ENCODE measurements at places on chromosomes 6 and 20.

GRCh38 chr6:80209430-80209829 is 103.0 kb downstream of the BCKDHB start:
- no peak for DNase-seq

DNA sequence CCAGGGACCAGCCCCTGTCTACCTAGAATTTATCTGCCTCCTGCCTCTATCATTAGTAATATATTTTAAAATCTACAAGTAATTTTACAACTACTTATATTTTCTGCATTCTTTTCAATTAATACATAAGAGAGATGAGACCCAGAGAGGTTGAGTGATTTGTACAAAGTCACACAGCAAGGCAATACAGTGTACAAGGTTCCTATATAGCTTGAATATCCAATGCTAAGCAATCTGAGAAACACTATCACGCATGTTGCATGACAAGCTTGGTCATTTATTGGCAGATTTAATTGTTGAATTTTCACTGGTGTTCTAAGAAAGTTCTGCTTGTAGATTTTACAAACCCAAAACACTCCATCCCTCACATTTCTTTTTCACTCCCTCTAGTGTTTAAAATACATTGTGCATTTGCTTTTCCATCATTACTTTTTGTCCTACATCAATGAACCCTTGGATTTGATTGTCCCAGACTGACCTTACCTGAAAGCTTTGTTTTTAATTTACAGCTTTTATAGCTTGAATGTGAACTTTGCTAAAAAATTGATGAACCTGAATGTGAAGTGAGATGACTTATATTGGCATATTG is 520.9 kb upstream of the CITED2 start:
- DNase-seq = no peak

DNA sequence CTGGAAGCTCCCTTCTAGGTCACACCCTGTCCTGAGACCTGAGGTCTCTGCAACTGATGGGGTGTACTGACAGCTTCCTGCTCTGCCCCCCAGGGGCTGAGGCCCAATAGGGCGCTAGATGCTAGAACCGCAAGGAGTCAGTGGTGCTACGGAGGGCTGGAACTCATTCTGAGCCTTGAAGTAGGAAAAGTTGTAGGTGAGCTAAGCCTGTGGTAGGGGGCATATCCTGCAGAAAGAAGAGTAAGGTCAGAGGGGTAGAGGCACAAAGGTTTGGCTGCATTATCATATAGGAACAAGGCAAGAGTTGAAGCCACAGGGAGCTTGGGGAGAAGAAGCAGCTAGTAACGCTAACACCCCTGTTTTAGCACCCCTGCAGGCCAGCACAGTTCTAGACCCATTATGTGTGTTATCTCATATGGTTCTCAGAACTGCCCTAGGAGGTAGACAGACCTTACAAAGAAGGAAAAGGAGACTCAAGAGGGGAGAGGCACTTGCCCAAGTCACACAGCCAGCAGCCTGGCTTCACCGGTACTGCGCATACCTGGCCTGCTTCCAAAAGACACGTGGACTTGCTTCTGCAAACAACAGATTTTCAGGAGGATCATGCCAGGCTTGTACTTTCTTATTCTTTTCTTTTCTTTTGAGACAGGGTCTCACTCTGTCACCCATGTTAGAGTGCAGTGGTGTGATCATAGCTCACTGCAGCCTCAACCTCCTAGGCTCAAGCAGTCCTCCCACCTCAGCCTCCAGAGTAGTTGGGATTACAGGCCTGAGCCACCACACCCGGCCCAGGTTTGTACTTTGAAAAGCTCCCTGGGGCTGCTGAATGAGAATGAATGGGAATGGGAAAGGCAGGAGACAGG is 156.1 kb downstream of the MRPL14 start:
- no peak for DNase-seq

GRCh38 chr6:19320111-19320581 is 517.0 kb upstream of the ID4 start:
- no peak for DNase-seq

GRCh38 chr6:159594750-159595117 is 98.3 kb downstream of the SOD2 start:
- no peak for DNase-seq

GRCh38 chr6:32954986-32955802 is 2.3 kb upstream of the HLA-DMA start:
- no peak for DNase-seq

- DNase-seq = no peak
These were observed 22.2 kb downstream of the PPP1R3G start for GRCh38 chr6:5107341-5107740.

GRCh38 chr20:51535674-51536073 is 6.8 kb downstream of the NFATC2 start:
- no peak for DNase-seq

GRCh38 chr6:72787391-72788031 is 165.6 kb downstream of the KCNQ5 start:
- DNase-seq = no peak

GRCh38 chr6:141667580-141668309 is 465.0 kb upstream of the GJE1 start:
- DNase-seq = no peak

- no peak for DNase-seq
These were observed 112.8 kb upstream of the JARID2 start for GRCh38 chr6:15132854-15133670.

- no peak for DNase-seq
These were observed 118.9 kb downstream of the QKI start for GRCh38 chr6:163533443-163533842.

- DNase-seq = peak; percentile 31
These were observed 10.2 kb downstream of the UBE3D start for GRCh38 chr6:83055366-83055964.

DNA sequence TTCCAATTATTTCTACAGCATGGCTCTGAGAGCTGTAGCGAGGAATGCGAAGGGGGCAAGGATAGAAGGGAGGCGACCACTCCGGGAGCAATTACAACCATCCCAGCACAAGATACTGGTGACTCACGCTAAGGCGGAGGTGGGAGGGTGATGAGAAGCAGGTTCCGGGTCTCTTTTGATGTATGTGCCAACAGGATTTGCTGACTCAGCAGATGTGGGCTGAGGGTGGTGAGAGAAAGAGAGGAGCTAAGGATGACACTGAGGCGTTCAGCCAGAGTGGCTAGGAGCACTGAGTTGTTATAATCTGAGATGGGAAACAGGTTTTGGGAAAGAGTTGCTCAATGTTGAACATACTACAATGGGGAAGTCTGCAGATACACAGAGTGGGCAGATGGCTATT is 9.3 kb upstream of the TXNDC5 start:
- peak; percentile 67 for DNase-seq

DNA sequence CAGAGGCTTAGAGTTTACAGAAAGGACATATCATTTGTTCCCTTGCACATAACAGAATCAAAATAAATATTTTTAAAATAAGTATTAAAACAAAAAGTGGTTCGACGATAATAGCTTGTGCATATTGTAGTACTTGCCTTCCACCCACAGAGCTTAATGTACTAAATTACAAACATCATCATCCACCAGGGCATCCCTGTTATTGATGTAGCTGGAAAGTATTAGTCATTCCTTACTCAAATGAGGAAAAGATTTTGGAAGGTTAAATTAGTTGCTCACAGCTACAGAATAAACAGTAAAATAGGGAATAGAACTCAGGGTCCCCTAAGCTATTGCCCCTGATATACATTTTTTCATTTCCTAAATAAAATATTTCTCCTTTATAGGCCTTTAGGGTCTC is 150.3 kb downstream of the PTPRK start:
- DNase-seq = no peak

- DNase-seq = no peak
These were observed 2.4 kb downstream of the MYO6 start for GRCh38 chr6:75751443-75751842.

DNA sequence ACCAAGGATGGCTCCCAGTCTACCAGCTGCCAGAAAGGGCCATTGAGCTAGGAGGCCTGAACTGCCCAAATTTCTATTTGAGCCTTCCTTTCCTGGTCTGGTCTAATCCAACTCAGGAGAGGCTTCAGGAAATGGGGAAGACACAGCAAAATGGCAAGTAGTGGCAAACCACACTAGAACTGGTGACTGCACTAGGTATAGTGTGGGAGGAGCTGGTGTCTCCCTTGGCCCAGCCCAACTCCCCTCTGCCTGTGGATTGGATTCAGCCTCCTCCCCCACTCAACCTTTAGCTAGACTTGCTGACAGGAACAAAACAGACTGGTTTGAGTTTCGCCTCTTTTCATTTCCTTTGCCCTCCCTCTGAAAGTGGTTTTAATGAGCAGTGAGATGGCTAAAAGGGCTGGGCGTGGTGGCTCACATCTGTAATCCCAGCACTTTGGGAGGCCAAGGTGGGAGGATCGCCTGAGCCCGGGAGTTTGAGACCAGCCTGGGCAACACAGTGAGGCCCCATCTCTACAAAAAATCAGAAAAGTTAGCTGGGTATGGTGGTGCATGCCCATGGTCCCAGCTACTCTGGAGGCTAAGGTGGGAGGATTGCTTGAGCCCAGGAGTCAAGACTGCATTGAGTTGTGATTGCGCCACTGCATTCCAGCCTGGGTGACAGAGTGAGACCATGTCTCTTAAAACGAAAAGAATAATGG is 17.5 kb downstream of the MRPS18A start:
- DNase-seq = no peak

- no peak for DNase-seq
These were observed 84.9 kb downstream of the KCNB1 start for GRCh38 chr20:49397525-49397924.

DNA sequence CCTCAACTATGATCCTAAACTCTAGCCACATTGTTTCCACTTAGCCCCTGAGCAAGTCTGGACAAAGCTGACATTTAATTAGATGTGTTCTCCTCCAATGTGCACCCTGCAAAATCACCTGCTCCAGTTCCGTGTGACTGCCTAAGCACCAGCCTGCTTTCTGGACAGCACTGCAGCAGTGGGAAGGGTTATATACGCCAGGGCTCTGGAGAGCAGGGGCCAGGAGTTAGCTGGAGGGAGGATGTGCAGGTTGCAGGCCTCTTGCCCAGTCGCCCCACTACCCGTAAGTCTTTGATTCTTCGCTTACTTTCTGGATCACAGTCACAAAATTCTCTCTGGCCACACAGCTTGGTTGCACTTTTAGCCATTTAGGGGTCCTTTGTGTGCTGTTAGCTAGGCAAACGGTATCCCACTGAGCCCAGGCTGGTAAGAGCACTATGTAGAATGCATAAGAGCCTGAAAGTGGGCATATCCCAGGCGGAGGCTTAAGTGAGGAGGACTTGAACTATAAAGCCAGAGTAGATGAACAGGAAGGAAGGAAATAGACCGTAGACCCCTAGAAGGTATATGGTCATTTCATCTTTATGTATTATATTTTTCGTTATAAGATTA is 10.7 kb upstream of the PLEKHG1 start:
- no peak for DNase-seq

GRCh38 chr6:162572240-162572639 is 155.3 kb downstream of the PRKN start:
- no peak for DNase-seq

GRCh38 chr6:148907573-148907972 is 160.7 kb downstream of the UST start:
- no peak for DNase-seq

GRCh38 chr6:163985710-163986109 is 571.2 kb downstream of the QKI start:
- no peak for DNase-seq

DNA sequence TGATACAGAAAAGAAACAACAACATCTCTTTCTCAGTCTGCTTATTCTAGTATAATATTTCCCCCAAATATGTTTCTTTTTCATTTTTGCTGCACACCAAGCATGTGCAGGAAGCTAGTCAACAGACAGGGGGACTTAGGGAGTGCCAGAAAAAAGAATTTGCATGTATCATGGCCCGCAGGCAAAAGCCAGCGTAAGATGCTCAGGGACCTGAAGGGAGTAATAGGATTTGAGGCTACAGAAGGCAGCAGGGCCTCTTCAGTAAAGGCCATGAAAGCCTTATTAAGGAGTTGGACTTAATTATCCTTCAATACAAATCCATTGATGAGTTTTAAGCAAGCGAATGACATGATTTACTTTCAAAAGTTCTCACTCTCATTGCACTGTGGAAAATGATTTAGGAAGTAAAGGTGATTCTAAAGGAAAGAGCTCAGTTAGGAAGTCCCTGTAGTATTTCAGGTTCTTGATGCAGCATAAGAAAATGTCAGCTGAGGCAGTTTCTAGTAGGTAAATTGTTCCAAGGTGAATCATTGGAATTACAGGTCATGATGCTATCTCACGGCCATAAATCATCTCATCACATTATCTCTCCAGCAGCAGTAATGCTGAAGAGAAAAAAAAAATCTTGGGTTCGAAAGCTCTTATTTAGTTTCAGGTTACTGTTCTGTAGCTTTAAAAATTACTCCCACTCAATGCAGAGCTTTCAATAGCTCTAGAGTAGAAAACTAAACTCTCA is 94.8 kb downstream of the PTCHD4 start:
- DNase-seq = no peak

DNA sequence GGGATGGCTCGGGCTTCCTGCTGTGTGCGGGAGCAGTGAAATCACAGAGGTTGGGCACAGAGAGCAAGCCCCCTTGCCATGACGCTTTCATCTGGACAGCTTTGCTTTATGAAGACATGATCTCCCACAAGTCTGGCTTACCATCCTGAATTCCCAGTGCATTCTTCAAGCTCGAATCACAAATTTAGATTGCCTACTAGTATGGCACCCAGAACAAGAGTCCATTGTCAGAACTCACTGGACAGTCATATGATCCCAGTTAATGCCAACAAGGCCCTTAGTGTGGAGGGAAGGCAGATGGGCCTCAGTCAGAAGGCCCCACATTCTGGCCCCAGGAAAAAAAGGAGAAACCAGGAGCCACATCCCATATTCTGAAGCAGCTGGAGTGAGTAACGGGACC is 147.3 kb upstream of the FOXQ1 start:
- DNase-seq = no peak

- no peak for DNase-seq
These were observed 21.2 kb upstream of the NHSL1 start for GRCh38 chr6:138520463-138520862.

DNA sequence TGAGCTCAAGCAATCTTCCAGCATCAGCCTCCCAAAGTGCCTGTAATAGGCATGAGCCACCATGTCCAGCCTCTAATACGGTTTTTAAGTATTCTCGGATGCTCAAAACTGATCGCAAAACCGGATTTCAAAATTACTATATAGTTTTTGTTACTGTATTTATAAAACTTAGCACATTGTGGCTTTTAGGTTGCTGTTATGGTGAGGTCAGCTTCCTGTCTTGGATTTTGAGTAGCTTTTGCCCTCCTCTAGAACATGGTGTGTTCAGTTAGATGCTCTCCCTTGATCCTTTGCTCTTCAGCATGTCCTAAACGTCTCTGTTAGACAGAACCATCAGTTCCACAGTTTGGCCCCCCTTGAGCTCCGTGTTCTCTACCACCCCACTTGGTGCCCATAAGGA is 96.2 kb downstream of the RPP40 start:
- DNase-seq = no peak

- no peak for DNase-seq
These were observed 6.7 kb downstream of the POU3F2 start for GRCh38 chr6:98840996-98841513.

DNA sequence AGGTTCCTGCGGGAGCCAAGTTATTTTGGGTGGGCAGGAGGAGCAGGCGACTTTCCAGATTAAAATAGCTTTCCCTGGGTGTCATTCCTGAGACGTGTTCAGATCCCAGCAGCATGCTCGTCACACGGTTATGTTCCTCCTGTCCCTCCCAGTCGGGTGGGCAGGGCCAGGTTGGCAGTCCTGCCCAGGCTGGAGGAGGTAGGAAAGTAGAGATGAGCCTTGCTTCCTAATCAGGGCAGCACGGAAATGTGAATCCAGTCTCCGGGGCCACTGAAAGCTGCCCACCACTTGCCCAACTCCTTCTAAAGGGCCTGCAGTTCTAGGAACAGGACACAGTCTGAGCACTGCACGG is 137.0 kb downstream of the MRPL14 start:
- DNase-seq = no peak

Data from caudate nucleus (tissue), 63 donors.